ENCODE measurements at places on chromosomes 1 and 21.
A peak's percentile ranks its signal among the peaks of the same experiment; 100 is the strongest.

DNA sequence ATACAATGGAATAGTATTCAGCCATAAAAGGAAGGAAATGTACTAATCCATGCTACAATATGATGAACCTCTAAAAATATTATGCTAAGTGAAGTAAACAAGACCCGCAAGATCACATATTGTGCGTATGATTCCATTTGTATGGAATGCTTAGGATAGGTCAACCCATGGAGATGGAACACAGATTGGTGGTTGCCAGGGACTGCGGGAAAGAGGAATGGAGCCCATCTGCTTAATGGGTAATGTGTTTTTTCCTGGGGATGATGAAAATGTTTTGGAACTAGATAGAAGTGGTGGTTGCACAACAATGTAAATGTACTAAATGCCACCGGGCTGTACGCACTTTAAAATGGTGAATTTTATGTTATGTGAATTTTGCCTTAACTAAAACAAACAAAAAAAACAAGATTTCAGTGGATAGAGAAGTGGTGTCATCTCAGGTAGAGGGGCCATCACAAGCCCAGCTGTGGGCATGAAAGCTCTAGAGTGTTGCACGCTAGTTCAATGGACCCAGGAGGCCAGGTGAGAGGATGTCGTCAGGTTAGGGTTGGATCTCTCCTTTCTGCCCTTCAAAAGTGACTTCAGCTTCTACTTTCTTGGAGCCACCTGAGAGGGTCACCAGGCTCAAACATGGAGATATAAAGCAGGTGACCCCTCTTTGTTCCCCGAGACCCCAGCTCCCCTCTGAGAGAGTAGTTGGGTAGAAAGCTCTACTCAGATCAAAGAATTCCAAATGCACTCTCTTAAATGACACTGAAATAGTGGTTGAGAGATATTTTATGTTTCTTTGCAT lies 2.5 kb downstream of the C1orf115 start:
- DNase-seq = no peak

GRCh38 chr1:29515170-29515955 lies 279.0 kb downstream of the PTPRU start:
- DNase-seq = no peak

DNA sequence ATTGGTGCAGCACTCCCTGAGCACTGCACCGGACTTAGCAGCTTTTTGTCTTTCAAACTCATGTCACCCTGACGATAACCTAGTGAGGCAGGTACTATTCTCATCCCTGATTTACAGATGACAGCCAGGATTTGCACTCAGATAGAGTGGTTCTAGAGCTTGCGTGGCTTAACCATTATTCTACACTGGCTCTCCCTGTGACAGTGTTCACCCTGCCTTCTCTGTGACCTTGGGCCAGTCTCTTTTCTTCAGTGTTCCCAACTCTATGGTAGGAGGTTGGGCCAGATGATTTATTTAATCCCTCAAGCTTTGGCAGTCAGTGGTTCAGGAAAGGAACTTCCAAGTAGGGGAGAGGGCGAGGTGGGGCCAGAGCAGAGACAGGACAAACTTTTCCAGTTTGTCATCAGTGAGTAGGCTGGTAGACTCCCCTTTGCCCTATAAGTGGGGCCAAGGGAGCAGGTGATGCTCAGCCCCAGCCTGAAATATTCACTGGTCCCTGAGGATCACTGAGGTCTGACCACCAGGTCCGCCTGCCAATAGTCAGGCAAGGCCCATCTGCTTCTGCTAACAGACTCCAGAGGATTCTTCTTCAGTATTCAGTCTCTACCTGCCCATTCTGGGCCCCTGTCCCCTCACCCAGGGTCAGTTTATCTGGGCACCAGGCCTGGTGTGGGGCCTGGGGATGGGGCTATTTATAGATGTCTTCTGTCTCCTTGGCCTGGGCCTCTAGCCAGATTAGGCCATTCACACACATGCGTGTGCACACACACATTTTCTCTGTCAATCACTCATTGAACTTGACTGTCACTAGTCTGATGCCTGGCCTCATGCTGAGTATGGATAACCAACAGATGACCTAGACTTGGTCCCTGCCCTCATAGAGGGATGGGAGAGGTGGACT lies 8.8 kb upstream of the FABP3 start:
- no peak for DNase-seq

GRCh38 chr1:200153277-200154055 lies 126.0 kb downstream of the NR5A2 start:
- no peak for DNase-seq

DNA sequence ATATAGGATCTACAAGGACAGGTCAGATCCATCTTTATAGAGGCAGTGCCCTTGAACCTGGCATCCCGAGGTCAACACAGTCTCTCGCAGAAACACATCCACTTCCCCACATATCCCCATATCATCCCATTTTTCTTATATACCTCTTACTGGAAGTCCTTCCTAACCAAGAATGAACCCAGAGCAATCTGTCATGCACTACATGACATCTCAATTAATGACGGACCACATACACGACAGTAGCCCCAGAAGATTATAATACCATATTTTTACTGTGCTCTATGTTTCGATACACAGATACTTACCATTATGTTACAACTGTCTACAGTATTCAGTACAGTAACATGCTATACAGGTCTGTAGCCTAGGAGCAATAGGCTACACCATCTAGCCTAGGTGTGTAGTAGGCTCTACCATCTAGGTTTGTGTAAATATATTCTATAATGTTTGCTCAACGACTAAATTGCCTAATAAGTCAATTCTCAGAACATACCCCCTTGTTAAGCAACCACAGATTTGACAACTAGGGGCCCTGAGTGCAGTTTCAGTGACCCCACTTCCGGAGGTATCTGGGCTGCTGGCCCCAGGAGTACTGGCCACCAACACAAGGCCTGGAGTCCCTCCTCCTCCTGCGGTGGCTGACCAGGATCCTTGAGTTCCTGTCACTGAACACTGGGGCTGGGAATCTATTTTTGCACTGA lies 28.1 kb downstream of the PTPN14 start:
- no peak for DNase-seq

DNA sequence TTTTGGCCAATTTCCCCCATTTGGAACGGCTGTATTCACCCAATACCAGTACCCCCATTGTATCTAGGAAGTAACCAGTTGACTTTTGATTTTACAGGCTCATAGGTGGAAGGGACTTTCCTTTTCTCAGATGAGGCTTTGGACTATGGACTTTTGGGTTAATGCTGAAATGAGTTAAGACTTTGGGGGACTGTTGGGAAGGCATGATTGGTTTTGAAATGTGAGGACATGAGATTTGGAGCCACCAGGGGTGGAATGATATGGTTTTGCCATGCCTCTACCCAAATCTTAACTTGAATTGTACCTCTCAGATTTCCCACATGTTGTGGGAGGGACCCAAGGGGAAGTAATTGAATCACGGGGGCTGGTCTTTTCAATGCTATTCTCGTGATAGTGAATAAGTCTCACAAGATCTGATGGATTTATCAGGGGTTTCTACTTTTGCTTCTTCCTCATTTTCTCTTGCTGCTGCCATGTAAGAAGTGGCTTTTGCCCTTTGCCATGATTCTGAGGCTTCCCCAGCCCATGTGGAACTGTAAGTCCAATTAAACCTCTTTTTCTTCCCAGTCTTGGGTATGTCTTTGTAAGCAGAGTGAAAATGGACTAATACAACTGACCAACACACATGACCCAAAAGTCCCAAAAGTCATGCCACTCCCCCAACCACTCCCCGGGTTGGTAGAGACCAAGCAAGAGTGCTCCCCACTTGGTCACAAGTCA lies 35.4 kb upstream of the ZNF496 start:
- no peak for DNase-seq

DNA sequence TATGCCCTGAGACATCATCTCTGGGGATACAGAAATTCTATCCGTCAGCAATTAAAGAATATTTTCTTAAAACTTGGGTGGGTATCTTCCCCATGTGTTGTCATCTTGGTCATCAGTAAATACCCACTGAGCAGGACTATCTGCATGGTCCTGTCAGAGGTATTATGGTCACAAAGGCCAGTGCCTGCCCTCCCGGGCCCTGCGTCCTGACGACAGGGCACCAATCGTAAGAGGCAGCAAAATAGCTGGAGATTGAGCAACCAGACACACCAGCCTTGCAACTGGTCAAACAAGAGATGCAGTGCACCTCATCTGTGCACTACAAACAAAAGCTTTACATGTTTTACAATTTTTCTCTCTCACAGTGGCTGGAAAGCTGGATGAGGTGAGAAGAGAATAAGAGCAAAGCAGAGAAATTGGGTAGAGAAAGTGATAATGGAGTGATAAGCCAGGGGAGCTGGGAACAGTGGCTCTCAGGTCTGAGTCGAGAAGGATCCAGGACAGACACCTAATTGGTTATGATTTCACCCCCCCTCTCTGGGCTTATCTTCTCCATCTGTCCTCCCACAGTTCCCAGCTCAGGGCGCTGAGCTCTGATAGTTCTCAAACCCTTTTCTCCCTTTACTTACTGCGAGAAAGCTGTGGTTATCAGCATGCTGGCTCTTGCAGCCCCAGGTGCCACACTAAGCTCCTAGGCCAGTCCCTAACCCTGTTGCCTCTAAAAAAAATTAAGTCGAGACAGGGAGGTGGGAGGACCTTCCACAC lies 8.8 kb upstream of the SRP9 start:
- no peak for DNase-seq

GRCh38 chr1:53446051-53446450 lies 13.1 kb upstream of the DMRTB1 start:
- no peak for DNase-seq

GRCh38 chr1:220873087-220873486 lies 6.2 kb upstream of the HLX start:
- no peak for DNase-seq

DNA sequence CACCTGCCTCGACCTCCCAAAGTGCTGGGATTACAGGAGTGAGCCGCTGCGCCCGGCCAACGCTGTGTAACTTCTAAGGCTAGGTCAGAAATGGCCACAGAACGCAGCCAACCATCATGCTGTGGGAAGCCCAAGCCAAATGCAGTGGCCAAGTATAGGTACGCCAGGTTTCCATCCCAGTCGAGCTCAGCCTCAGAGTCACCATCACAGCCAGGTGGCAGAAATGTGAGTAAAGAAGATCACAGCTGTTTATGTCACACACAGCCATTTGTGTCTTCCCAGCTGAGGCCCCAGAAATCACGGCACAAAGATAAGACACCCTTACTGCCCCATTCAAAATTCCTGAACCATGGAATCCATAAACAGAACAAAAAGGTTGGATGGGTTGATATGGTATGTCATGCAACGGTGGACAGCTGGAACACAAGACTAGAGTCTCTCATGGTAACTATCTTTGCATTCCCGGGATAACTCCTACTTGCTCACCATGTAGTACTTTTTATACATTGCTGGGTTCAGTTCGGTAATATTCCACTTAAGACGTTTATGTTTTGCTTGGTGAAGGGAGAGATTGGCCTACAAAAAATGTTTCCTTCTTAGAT lies 84.3 kb downstream of the SLC45A1 start:
- DNase-seq = no peak

GRCh38 chr1:76868154-76868882 lies 1.0 kb downstream of the ST6GALNAC5 start:
- peak; percentile 14 for DNase-seq

- no peak for DNase-seq
These were observed 9.5 kb upstream of the ADORA3 start for GRCh38 chr1:111512931-111513330.

- no peak for DNase-seq
These were observed 97.7 kb downstream of the PAPPA2 start for GRCh38 chr1:176560681-176561080.

- DNase-seq = no peak
These were observed 106.0 kb downstream of the TPTE start for GRCh38 chr21:10627316-10627863.

DNA sequence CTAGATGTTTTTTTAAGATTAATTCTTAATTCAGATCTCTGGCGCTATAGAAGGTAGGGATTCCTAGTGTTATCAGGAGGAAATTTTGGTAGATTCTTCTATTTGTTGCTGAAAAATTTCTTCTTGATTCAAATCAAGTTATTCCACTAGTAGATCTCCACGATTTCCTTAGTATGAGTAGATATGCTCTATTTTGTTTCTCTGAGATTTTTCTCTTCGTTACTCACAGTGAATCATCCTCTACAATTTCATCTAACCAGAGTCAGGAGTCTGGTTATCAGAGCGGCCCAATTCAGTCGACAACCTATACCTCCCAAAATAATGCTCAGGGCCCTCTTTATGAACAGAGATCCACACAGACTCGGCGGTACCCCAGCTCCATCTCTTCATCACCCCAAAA lies 18.8 kb upstream of the HAX1 start:
- DNase-seq = no peak

GRCh38 chr1:236975461-236975860 lies 28.8 kb downstream of the MT1HL1 start:
- DNase-seq = no peak

- DNase-seq = no peak
These were observed 5.9 kb upstream of the NUF2 start for GRCh38 chr1:163315773-163316374.

DNA sequence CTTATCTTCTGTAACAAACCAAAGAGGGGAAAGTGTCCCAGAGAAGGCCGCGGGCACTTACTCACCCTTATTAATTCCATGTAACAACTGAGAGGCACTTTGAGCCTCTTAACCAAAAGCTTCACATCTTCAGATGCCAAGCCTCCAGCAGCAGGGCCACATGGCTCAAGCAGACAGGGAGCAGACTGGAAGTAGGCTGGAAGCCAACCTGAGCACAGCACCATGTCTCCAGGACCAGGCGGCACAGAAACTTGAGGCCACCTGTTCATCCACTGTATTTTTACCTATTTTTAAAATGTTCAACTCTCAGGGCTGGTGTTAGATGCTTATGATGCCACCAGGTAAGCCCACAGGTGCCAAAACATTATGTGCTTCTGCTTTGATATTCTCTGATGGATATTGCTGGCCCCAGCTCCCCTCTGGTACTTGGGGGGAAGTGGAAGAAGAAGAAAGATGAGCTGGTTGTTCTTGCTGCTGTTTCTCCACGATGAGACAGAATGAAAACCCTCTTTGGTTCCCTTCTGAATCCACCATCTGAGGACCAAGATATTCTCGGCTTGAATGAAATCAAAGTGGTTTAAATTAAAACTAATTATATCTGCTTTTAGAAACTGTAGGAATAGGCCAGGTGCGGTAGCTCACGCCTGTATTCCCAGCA lies 30.6 kb upstream of the SDE2 start:
- no peak for DNase-seq

DNA sequence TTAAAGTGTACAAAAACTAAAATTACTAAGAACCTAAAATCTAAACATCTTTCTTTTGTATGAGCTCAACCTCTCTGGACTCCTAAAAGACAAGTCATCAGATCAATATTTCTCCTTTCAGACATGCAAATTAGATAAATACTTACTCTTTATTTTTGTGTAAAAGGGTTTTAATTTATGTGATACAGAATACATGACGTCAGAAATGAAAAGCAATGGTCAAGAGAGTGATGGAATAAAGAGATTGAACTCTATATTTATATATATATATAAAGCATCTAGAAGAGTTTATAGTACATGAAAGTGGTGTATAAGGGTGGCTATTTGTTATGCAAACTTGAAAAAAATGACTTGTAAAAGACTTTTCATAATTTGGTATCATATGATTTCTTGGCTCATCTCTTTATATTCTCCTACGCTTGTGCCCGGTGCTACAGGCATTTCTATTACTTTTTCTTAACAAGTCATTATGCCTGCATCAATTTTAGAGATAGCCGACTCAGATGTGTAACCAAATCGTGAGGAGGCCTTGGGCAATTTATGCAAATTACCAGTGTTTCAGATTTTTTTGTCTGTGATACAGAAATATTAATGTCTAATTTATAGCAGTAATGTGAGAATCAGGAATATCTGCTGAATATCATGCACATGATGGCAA lies 186.0 kb upstream of the OLFM3 start:
- no peak for DNase-seq

GRCh38 chr1:22522221-22522743 lies 41.0 kb upstream of the EPHA8 start:
- DNase-seq = no peak

Measured in T47D (cell line).